ENCODE measurements at places on chromosomes 12 and 14.

- DNase-seq, result no peak
These were observed 15.3 kb downstream of the DYNC1H1 start for GRCh38 chr14:101979666-101980065.

- no peak for DNase-seq
These were observed 78.1 kb upstream of the PELI2 start for GRCh38 chr14:56040121-56040520.

GRCh38 chr14:68449561-68450181 is 343.2 kb downstream of the ZFP36L1 start:
- no peak for DNase-seq

- DNase-seq, result no peak
These were observed 9.0 kb downstream of the LPAR5 start for GRCh38 chr12:6626654-6627283.

- no peak for DNase-seq
These were observed at the start of gene PLBD1 for GRCh38 chr12:14567351-14568162. Gene PLBD1, minus strand, starts transcription at chr12:14567883. Its CDS starts 187 bp downstream, at chr12:14567696.

DNA sequence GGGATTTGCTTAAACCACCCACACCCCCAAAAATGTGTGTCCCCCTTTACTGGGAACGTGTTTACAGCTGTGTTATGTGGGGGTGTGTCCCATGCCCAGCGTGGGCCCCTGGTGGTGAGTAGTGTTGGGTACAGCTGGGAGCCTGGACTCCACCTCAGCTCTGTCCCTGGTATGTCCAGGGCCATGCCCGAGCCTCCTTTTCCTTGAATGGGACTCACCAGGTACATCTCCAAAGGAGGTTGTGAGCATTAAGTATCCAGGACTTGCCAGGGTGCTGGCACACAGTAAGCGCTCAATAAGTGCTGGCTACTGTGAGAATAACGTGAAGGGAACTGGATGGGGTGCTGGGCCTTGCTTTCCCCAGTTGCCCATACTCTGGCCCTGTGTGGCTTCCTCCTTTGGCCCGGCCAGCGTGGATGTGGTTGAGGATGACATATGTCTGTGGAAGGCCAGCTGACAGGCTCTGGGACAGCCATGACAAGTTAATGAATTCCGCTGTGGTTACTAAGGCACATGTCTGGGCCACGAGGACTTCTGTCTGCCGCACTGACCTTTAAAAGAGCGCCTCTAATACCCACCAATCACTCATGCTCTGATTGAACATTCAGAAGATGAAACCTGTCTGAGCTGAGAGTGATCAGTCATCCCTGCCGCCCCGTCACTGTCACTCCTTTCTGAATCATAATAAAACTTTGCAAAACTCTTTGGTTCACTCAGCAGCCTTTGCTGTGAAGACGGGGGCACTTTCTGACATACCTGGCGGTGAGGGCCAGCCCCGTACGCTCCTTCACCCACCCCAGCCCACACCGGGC is 74.7 kb downstream of the DIO3 start:
- no peak for DNase-seq

DNA sequence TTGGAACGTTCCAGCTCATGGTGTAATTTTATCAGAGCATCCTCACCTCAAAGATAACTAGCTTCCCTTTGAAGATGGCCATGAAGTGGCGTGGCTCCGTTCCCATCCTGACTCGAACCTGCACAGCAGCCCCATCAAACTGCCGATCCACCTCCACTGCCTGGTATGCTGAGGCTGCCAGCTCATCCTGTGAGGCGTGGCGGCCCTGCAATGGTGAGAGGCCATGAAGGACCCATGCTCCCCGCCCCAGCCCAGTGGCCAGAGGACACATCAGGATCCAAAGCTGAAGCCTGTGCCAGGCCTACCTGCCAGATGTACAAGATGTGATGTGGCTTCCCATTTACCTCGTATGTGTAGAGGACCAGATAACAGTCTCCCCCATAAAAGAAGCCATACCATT is 11.2 kb downstream of the AVIL start:
- no peak for DNase-seq

DNA sequence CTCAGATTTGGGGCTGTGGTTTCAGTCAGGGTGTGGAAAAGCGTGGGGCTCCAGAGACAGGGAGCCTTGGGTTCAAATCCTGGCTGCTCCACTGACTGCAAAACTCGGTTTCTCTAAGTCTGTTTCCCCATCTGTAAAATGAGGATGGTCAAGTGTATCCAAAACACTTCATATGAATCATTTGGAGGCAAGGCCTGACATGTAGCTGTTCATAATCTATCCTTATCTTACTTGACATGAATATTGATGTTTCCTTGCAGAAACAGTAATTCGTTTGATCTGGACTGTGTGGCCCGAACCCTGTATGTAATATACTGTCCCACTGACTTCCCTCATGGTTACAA is 1.5 kb upstream of the CCDC63 start:
- DNase-seq, result no peak

Measured in stimulated activated CD8-positive, alpha-beta memory T cell treated with anti-CD3 and anti-CD28 coated beads, Interleukin-2, amount 100 ng/mL, for 1 hour (primary cell).